Activated naive CD4-positive, alpha-beta T cell treated with anti-CD3 and anti-CD28 coated beads, Interleukin-2, amount 10 ng/mL, durations not matched to agents 7 days and 5 days (primary cell): ENCODE measurements at places on chromosomes 2 and 18.

GRCh38 chr2:239948100-239948881 lies 76.9 kb downstream of the NDUFA10 start:
- DNase-seq, result no peak

DNA sequence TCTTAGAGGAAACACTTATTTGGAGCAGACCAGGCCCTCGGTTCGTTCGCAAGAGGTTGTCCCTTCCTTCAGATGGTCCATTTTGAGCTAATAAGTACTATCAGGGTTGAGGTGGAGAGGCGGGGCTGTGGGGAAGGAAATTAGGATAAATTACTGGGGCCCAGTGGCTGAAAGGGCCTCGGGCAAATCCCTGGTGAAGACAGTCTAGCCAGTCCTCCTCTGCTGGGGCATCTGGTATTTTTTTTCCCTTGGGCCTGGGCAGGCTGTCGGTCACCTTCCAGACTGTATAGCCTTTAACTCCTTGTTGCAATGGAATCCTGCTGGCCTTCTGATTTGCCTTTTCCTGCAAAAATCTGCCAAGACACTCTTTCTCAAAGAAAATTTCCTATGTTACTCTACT lies 1.7 kb upstream of the MYO3B start:
- DNase-seq, result no peak

DNA sequence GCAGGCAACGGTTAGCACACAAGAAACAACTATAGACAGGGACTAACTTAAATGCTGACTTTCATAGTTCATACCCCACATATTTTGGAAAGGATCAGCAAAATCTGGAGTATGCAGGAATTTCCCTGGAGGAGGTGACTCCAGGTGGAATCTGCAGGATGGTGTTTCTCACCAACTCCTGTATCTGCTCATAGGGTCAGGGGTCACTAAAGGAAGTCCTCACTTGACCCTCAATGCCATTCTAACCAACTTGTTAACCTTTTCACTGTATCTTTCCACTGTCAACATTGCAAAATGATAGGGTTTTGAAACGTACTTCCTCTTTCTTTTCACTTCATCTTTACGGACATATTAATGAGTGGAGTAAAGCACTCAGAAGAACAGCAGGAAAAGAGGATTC lies 207.0 kb upstream of the CXCR4 start:
- DNase-seq, result no peak

DNA sequence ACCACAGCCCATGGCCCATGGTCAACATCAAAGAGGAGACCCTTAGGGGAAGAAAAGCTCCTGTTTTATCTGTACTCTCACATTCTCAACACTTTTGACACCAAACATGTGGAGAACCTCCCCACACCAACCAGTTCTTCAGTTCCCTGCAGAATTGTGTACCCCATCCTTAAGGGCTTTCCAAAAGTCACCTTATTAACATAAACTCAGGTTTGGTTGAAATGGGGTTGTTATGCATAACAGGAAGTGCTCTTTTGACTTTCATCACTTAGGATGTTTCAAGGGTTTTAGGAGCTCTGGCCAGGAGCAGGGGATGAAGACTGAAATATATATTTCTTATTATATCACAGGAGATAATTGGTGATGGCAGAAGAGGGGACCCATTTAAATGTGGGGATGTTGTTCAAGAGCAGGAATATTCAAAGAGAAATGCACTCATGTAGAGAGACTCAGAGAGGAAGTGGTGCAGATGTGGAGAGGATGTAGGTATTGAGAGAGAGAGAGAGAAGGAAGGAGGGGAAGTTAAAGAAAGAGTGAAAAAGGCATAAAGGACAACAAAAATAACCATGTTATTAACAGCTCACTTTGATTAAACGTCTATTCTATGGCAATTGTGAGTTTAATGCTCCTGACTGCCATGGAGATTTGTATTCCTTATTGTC lies 35.2 kb downstream of the SP140L start:
- DNase-seq, result no peak

- DNase-seq, result no peak
Observed at GRCh38 chr2:120786038-120786960, 50.6 kb downstream of the GLI2 start.

DNA sequence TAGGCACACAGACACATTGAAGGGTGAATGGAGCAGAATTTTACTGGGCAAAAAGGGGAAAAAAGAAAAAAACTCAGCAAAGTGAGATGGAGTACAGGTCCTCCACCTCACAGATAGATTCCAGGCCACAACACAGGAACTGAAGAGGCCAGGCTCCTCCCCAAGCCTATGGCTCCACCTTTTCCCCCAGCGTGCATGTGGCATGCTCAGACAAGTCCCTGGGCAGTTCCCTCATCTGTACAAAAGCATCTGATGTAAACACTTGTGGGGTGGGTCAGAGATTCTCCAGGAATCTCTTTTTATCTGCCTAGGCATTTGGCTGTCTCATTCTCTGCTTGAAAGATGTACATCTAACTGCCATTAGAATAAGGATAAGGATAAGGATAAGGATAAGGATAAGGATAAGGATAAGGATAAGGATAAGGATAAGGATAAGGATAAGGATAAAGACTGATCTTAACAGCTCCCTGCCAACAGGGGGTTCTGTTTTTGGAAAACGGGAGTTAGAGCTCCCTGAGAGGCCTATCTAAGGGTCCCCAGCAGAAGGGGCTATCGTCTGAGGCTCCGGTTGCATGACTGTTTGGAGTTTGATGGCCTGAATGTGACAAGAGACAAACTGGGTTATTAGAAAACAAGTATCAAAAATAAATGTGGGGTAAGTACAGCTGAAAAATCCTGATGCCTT lies 17.2 kb upstream of the ASXL3 start:
- DNase-seq, result no peak
